ENCODE measurements at places on chromosomes 11 and 22.
A peak's percentile ranks its signal among the peaks of the same experiment; 100 is the strongest.

GRCh38 chr11:68049509-68050370 lies 10.9 kb downstream of the TCIRG1 start:
- DNase-seq: no peak

DNA sequence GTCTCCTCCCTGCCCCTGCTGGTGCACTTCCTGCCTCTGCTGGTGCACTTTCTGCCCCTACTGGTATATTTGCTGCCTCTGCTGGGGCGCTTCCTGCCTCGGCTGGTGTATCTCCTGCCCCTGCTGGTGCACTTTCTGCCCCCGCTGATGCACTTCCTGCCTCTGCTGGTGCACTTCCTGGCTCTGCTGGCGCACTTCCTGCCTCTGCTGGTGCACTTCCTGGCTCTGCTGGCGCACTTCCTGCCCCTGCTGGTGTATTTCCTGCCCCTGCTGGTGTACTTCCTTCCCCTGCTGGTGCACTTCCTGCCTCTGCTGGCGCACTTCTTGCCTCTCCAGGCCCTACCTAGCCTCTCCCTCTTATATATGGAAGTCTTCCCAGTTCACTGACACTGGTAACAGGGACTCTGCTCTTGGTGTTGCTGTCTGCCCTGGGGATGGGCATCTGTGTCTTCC lies 10.1 kb downstream of the MTFP1 start:
- peak; percentile 64 for DNase-seq

DNA sequence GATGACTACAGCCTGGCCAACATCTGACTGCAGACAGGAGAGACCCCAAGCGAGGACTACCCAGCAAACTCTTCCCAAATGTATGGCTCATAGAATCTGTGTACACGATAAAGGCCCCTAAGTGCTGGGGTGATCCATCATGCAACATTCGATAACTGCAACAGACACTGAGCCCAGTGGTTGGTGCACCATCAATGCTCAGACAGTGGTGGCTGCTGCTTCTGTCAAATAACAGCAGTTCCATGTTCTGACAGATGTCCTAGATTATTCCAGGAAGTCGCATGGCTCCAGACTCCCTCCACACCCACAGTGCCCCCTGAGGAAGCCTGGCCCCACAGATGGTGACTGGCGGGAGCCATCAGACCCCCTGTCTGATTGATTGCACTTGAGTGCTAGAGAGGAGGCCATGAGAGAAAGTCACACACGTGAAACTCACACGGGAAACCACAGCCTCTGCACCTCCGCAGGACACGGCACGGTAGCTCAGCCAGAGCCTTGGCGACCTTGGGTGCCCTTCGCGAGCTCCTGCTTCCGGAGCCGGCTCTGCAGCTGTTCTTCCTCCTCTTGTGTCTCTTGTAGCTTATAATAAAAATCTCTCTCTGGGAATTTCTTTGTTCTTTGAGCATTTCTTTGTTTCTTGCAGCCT lies 1155.9 kb downstream of the TBC1D22A start:
- DNase-seq: no peak

DNA sequence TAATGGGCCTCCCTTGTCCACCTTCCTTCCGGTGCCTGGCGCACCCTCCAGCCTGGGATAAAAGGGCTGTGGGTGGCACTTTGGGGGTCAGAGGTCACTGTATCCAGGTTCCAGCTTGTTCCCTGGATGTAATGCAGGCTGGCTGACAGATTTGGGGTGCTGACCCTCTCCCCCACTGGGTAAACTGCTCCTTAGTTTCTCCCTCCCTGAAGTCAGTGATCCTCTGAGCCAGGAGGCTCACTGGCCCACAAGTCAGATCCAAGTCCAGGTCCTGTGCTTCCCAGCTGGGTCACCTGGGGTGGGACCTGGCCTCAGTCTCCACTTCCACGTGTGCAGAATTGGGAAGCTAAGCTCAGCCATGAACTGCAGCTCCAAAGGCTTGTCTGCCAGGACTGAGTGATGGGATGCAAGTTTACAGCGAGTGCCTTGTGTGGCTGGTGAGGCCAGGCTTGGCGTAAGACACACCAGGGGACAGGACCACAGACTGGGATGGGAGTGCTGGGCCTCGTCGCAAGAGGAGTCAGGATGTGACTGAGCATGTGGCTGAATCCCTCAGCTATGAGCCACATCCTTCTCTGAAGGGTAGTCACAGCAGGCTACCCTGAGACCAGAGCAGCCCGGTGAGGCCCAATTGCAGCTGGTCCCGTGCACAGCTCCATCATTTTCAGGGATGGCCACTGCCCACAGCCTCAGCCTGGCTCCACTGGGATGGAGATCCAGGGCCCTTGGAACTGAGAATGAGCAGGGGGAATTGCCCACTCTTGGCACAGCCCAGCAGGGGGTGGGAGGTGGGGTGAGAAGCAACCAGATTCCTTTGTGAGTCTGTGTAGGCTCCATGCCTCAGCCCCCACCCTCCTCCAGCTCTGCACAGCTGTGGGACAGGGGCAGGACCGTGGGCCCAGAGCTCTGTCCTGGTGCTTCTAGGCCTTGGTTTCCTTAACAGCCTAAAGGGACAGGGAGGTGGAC lies 7.2 kb downstream of the SHISA8 start:
- DNase-seq: no peak

- no peak for DNase-seq
These were observed 58.7 kb upstream of the ATXN10 start for GRCh38 chr22:45612940-45613339.

DNA sequence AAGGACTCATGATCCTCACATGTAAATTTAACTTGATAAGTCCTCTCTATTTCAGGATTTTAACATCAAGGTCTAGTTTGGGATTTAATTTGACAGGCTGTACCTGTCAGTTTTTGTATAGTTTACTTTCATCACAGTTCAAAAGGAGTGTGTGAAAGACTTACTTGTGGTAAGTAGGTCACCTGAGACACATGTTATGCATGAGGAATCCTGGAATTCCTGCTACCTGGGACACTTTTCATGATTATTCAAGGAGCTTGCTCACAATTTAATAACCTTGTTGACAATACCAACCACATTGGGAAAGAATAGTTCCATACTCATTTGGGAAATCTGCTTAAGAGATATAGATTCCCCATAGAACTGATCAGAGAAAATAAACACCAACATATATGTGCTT lies 15.8 kb upstream of the SLC36A4 start:
- no peak for DNase-seq

GRCh38 chr22:20602609-20603164 lies 95.3 kb downstream of the MED15 start:
- no peak for DNase-seq

- peak; percentile 27 for DNase-seq
These were observed 6.9 kb downstream of the SCGB1C1 start for GRCh38 chr11:199782-200181.

- peak; percentile 94 for DNase-seq
These were observed at the start of gene PPP6R2 for GRCh38 chr22:50342651-50343540. PPP6R2 (plus strand) TSS chr22:50343327; CDS start chr22:50393909, 50,582 bp downstream.

DNA sequence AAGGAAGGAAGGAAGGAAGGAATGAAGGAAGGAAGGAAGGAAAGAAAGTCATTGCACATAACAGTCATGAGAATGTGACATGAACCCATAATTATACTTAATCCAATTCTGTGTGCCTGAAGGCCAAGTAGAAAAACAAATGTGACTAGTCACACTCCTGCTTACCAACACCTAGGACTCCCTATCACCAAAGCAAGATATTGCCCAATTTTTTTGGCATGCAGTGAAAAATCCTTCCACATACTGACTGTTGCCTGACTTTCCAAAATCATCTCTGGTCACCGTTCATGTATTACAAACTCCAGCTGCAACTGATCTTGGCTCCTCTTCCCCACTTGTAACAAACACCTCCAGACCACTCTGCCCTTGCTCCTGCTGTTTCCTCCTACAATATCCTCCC lies 516.8 kb downstream of the OPCML start:
- DNase-seq: no peak

GRCh38 chr11:80593648-80594374 lies 1153.0 kb upstream of the TENM4 start:
- no peak for DNase-seq

GRCh38 chr11:121967131-121967704 lies 148.8 kb downstream of the BLID start:
- DNase-seq: no peak

Measured in activated CD4-positive, CD25-positive, alpha-beta regulatory T cell treated with anti-CD3 and anti-CD28 coated beads, Interleukin-2, amount 50 U/mL, for 72 hours (primary cell).